ENCODE measurements at places on chromosomes 1 and 21.

DNA sequence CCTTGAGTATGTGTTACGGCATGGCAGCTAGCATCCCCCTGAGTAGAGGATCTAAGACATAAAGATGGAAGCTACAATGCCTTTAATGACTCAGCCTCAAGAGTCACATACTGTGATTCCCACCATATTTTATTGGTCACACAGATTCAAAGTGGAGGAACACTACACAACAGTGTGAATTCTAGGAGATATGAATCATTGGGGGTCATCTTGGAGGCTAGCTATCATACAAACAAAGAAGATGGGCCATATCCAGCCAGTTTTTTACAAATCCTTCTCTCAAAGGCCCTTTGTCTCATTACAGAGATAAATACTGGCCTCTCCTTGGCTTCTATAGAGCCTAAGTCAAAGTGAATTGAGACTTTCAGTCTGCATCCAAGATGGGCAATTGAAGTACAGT is 177.0 kb downstream of the TBX15 start:
- DNase-seq, result no peak

DNA sequence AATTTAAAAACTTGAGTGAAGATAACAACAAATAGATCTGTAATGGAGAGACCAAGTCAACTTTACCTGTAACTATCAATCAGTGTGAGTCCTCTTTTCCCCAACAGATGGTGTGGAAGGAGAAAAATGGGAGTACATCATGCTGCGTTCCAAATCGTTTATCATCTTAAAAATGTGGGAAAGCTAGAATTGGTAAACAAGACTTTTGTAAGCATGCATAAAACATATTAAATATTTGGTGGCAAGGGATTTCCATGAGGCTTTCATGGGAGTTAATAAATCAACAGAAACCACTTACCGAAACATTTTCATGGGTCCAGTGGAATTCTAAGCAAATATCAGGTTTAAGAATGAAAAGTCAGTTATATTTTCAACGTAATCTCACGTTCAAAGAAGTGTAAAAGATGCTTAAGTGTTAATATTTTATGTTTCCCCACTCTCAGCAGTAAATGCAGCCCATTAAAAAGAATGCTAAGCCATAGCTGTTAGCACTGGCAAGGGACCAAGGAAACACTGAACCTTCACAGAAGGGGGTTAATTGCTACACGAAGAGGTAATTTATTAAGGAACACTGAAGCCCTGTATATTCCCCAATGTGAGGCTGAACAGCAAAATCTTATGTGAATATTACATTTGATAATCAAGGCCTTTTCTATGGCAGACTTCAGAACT is 117.0 kb downstream of the ZC3H11B start:
- no peak for DNase-seq

- DNase-seq, result no peak
Measured at GRCh38 chr1:58979086-58979485, 195.2 kb upstream of the JUN start.

- DNase-seq, result peak; percentile 45
Measured at GRCh38 chr1:85681087-85681486, 27.1 kb downstream of the ZNHIT6 start.

GRCh38 chr21:40858517-40858916 is 11.6 kb upstream of the DSCAM start:
- no peak for DNase-seq

Data from non-pigmented ciliary epithelial cell (primary cell).